ENCODE measurements at places on chromosomes 12 and 14.

DNA sequence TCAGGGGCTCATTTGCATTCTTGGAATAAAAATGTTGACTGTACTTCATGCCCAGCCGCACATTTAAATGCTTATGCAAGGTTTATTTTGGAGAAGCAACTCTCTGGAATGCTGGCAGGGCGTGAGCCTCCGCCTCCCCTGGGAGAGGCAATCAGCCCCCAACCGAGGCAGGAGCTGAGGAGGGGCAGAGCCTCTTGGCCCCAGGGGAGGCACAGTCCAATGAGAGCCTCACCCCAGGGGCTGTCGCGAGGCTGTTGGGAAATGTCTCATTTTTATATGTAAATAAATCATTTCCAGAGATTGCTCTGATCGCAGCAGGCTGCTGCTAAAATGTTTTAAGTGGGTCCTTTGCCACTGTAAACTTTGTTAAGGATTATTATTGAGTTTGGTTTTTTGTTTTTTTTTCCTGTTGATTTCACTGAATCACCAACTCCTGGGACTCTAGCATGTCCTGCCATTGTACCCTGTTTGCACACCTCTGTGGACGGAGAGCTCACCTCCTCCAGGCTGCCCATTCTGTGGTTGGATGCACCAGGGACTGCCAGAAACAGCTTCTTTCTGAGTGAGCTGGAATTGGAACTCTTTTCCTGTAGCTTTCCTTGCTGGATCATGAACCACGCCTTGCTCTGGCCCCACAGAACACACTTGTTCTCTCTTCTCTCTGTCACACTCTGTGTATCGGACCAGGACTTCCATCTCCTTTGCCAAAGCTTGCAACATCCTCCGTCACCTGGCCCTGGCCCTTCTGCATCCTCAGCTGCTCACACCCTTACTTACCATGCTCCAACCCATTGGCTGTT is 46.9 kb upstream of the FAM181A start:
- DNase-seq = no peak

GRCh38 chr14:102321456-102322422 is 2.2 kb downstream of the ZNF839 start:
- DNase-seq = no peak

GRCh38 chr12:34401659-34402227 is 379.4 kb downstream of the ALG10 start:
- no peak for DNase-seq

GRCh38 chr12:24038211-24038997 is 88.9 kb upstream of the SOX5 start:
- DNase-seq = no peak

DNA sequence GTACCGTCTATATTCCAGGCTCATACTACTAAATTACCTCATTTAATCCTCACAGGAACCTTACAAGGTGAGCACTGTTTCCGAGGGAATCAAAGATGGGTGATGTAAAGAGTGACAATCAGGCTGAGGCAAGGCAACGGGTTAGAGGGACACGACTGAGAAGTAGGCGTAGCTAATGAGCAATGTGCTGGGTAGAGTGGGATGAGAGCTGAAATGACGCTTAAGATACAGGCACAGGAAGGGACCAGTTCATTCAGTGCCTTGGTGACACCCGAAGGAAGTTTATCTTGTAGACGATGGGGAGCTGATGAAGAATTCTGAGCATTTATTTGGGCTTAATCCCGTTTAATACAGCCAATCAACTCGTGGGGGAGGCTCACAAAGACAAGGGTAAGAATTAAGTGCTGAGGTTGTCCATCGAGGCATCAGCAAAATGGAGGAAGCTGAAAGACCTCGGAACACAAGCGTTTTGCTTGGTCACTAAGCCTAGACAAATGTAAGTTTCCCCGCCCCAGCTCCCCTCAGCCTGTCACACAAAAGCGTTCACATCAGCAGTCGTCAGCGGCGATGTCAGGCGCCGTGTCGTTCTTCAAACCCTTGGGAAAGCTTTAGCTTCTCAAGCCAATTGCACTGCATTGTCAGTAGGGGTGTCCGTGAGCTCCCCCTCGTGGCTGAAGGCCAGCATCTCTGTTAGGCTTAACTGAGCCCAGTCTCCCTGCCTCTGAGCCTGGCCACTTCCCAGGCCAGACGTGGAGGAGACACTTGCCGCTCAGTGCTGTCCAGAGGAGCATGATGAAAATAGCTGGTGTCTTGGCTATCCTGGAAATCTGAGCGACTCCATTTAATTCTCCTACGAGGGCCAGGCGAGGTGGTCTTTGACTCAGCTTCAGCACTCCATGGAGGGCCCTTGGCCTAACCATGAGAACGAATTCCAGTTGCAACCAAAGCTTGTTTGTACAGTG is 288.5 kb upstream of the G2E3 start:
- DNase-seq = peak; percentile 93

GRCh38 chr12:52082026-52082668 is 2.6 kb downstream of the SMIM41 start:
- no peak for DNase-seq

GRCh38 chr12:13570005-13570694 is 373.6 kb downstream of the EMP1 start:
- no peak for DNase-seq

Data from NCI-H146 (cell line).